ENCODE measurements at places on chromosomes 1 and 21.

DNA sequence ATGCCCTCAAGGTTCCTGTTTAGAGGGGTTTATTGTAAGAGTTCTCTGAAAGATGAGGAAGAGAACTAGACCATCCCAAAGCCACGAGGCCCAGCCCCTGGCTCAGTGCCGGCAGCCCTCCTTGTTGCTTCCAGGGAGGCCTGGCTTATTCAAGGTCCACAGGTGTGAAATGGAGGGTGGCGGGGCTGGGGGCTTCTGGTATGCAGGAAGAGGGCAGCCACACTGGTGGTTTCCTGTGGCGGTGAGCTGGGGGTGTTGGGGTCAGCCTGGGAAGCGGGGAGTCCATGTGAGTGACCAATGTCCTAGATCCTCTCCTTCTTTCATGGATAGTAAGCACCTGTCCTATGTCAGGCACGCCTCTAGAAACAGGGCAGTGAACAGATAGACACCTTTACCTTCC is 138.2 kb downstream of the CAMTA1 start:
- no peak for DNase-seq

DNA sequence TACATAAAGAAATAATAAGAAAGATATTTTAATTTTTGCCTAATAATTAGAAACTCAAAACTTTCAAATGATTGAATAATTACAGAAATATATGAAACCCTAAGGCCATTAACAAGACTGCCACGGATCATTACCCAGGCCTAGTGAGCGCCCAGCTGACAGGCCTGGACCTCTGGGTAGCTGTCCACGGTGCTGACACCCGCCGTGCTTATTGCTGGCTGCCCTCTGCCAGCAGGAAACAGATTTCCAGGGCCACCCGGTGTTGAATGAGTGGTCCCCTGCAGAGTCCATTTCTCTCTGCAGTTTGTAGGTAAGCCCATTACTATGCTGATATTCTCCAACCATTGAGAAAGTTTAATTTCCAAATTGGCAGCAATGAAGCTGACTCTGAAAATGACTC is 254.4 kb upstream of the GJB5 start:
- DNase-seq = no peak

- DNase-seq = peak; percentile 19
Measured at GRCh38 chr1:172002725-172003345, 161.5 kb downstream of the DNM3 start.

DNA sequence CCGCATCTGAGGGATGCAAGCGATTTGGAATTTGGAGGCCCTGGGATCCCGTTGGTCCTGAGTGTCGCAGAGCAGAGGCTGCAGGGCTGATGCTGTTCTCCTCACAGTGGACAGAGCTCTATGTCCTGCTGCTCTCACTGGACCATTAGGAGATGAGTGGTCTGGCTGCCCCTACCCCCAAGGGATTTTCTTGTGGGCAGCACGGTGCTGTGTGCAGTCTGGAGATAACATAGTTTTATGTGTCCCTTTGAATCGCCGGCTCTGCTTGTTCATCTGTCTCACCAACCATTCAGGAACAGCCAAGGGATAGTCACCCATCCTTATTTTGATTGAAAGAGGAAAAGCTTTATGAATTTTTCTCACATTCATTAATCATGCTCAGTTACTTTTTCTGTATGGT is 49.9 kb downstream of the CHRM3 start:
- DNase-seq = no peak

GRCh38 chr1:26064553-26064952 is 2.9 kb downstream of the TRIM63 start:
- DNase-seq = no peak
